Activated gamma-delta T cell treated with Interleukin-2 at 50 U/mL for 16 hours (primary cell): ENCODE measurements at places on chromosomes 12 and 14.

GRCh38 chr12:122844366-122844971 is 9.2 kb downstream of the HIP1R start:
- DNase-seq = no peak

DNA sequence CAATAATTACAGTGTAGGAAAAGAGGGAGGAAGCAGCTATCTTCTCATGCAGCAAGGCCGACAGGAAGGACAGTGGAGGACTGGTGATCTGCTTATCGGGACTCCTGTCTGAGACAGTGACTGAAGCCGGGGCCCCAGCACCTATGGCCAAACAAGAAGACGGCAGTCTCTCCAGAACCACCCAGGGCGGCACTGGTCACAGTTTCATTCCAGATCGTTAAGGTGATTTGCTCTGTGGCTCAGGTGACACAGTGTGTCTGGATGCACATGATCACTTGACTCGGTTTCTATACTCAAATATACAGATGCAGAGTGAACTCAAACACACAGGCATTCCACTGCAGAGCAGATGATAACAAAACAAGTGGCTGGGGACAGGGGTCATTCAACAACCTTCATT is 52.1 kb upstream of the CORO1C start:
- DNase-seq = no peak

GRCh38 chr12:120652656-120653435 is 12.4 kb downstream of the CABP1 start:
- no peak for DNase-seq

DNA sequence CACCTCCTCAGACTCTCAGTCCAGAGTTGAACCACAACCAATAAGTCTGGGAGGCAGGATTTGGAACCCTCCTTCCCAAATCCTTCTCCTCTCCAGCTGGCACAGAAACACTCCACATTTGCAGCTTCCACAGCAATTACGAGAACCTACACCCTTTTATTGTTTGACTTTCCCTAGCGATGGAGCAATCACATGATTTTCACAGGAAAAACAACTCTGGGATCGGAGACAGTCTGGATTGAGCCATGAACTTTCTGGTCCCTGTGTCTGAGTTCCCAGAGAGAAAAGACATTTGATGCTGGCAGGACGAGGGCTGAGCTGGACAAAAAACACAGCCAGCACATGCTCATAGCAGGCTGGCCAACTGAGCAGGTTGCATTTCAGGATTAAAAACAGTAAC is 49.0 kb upstream of the STON2 start:
- no peak for DNase-seq

DNA sequence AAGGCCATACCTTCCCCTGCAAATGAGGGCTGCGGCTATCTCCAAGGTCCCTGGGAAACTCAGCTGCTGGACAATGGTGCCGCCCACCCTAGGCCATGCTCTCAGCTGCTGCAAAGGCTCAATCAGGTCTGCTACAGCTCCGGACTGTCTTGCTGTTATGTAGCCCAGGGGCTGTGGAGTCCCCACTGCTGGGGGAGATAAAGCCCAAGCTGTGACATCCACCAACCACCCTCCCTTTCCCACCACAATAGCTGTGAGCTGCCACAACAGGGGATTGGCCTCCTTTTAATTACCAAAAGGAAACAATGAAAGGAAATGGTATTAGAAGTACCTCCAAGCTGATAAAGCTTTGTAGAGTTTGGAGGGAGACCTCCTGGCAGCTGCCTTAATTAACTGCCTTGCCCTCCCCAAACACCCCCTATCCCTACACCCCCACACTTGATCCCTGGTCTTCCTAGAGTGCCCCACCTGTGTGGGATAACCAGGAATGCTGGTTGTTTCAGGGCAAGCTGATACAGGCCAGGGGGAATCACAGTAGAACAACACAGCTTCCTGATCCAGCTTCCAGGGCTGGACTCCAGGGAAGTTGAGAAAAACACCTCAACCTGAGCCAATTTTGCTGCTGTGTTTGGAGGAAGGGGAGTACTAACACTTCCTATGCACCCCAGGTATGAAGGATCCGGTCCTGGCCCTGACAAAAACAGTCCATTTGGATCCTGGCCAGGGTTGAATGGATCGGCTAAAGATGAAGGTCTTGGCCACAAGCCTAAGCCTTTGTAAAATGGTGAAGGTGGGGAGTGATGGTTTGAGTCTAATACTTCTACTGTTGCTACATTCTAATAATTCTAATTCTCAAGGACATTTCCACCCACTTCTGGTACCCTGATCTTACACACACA is at the start of gene VWF:
TSS of gene VWF (minus strand) at position 260 of the 899 bp plus-strand sequence. CDS start 1,474 bp downstream, outside the sequence.
- no peak for DNase-seq

- no peak for DNase-seq
Measured at GRCh38 chr12:95529693-95530225, 21.5 kb downstream of the USP44 start.

DNA sequence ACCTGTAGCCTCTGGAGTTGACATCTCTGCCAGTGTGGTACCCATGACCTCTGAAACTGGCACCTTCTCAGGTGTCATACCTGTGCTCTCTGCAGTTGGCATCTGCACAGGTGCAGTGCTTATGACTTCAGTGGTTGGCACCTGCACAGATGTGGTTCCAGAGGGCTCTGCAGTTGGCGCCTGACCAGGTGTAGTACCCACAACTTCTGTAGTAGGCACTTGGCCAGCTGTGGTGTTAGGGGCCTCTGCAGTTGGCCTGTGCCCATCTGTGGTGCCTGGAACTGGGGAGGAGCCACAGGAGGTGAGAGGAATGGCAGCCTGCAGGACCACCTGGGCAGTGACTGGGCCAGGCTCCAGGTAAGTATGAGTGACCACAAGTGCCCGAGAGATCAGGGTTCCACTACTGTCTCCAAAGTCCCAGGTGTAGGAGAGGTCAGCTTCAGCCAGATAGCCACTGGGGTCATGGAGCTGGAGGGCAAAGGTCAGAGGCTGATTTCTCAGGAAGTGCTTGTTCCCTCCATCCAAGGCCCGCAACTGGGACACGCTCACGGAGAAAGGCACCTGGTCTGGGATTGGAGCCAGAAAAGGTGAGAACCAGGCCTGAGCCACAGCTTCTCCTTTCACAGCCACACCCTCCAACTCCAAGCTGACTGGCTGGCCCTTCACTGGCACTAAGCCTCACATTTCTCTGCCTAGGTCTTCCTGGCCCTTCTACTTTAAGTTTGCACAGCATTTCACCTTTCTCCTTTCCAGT is 8.6 kb downstream of the PMEL start:
- DNase-seq = no peak

DNA sequence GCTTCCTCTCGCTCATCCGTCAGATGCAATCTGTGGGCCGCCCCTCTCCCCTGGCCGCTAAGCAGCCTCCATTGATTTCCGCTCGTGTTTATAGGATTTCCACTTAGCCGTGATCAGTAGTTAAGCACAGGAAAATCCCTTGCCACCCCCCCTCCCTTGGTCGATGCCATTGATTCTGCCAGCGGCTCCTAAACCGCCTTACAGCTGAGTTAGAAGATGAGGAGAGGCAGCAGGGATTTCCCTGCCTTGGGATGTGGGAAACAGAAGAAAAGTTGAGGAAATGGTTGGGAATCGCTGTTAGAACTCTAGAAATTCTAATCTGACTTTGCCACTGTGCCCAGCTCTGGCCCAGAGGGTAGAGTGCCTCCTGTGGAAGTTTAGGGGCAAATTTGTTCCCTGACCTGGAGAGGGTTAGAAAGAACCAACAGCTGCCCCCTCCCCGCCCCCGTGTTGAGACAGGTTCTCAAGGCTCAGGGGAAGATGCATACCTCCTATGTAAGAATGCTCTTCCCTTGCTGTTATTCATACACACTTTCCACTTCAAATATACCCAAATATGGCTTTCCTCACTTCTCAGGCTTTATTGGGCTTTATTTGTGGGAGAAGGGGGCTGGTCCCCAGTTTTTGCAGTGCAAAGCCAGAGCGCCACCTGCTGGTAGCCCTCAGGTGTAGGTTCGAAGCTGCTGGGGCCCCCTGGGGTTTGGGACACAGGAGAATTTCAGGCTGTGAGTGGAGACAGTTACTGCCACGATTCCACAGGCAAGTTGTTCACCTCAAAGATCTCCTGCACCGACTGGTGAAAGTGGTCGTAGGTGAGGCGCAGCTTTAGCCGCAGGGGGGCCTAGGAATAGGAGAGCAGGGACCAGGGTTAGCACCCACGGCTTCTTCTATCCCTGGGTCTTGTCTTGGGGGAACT is 3.2 kb downstream of the THTPA start:
- DNase-seq = peak; percentile 64

DNA sequence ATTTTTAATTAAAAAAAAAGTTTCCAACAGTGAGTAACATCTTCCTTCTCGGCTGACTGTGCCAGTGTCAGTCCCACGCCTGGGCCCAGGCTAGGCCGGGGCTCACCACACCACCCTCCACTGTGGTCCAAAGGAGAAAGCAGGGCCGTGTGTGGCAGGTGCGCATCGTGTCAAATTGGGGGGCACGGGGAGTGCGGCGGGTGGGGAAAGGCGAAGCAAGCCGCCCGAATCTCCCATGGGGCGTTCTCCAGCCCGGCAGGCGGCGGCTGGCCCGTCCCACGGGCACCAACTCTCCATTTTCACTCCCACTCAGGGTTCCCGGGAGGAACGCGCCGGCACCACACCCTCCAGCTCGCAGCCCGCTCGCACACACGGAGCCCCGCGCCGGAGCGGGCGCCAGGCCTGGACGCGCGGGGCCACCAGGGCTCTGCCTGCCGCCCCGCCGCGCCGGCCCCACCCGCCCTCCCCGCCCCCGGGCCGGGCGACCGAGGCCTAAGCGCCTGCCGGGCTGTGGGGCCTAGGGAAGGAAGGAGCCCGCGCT is 604 bp downstream of the EEA1 start:
- peak; percentile 20 for DNase-seq

GRCh38 chr14:66487164-66487563 is 993 bp downstream of the CCDC196 start:
- no peak for DNase-seq

GRCh38 chr14:97107760-97108159 is 310.6 kb downstream of the VRK1 start:
- no peak for DNase-seq

GRCh38 chr12:753611-754472 is 1.5 kb downstream of the WNK1 start:
- DNase-seq = peak; percentile 32

GRCh38 chr14:74784634-74785033 is 21.5 kb downstream of the YLPM1 start:
- DNase-seq = no peak

GRCh38 chr12:24922090-24922489 is 26.8 kb downstream of the BCAT1 start:
- DNase-seq = no peak

DNA sequence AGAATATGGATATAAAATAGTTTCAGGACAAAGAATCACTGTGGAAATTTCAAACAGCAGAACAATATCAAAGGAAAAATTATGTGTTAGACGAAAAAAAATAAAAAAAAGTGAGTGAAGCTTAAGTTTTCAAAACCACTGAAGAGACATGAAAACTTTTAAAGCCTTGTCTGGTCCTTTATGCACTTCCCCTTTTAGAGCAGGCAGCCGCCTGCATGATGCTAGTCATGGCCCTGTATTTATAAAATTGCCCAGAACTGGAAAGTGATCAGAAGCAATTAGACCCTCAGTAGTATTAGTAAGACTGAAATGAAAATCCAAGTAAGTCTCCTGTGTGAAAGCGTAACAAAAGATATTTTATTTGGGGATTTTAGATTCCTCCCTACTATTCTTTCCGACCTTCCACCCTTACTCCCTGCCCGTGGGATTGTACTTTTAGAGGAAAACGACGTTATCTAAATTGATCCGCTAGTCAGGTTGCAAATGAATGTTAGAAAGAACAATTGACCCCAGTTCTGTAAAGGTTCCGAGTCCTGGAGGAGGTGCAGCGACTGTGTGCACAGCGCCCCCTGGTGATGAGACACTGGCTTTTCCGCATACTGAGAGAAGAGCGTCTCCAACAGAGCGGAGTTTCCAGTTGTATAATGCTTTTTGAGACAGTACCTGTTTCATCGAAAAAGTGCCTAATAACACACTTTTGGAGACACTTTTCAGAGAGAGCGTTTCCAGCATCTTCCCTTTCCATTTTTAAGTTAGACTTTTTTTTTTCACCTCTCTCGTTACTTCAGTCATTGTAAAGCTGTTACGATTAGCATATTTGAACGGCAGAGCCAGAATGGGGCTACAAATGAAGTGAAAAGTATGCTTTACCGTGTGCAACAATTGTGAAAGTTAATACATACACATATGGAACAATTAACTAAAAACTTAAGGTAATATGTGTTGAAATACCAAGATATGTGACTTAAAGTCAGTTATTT is 12.4 kb downstream of the MGST1 start:
- DNase-seq = no peak

DNA sequence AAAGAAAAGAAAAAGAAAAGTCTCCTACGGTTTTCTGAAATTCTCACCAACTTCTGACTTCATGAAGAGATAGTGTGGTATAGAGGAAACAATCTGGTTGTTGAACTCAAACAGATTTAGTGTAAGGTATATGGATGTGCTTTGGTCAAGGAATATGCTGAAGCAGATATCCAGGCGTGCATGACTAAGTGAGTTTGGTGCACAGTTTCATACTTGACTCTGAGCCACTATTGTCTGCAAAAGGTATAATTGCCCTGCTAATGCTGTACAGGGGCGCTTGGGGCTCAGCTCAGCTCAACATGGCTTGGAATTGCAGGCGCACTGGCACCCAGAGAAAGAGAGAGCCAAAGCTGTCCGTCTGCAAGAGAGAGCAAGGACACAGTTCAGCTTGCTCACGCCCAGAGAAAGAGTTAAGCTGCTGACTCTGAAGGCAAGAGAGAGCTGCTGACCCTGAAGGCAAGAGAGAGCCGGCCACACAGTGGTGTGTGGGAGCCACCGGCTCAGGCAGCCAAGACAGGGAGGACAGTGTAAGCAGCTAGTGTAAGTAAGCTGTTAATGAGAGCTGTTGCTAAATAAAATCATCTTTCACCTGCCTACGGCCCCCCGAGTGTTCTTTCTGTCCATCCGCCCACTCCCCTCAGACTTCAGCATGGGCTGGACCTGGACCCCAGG is 66.4 kb upstream of the SLC38A4 start:
- DNase-seq = no peak

DNA sequence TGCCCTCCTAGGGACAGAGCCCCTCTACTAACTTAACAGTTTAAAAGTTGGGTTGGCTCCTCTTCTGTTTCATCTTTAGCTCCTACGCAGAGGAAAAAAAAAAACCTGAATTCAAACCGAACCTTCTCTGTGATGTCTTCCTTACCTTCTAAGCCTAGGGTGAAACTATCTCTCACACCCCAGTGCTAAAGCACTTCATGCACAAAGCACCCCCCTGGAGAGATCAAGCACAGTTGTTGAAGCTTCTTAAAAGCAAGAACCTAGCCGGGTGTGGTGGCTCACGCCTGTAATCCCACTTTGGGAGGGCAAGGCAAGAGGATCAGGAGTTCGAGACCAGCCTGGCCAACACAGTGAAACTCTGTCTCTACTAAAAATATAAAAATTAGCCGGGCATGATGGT is 37.6 kb downstream of the CORO1C start:
- no peak for DNase-seq

DNA sequence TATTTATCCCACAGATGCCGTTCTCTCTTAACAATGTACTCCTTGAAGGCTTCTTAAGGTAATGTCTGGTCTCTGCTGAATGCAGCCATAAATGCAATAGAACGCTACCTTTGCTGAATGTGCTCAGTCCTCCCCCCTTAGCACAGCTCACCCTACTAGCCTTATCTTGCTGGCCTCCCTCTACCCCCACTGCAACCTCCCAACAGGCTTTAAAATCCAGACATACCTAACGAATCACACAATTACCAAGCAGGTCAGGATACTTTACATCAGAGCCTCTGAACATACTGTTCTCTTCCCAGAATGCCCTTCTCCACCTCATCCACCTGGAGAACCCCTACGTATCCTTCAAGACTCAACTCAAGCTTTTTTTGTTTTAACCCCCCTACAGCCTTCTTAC is 51.0 kb upstream of the CRADD start:
- DNase-seq = no peak

- DNase-seq = no peak
Measured at GRCh38 chr14:99728231-99728920, 44.3 kb downstream of the CYP46A1 start.

GRCh38 chr12:20950248-20950647 is 139.7 kb downstream of the SLCO1B3 start:
- no peak for DNase-seq
